Choroid plexus epithelial cell (primary cell): ENCODE measurements at places on chromosomes 2 and 18.

GRCh38 chr2:172177996-172178395 lies 75.3 kb upstream of the DLX2 start:
- no peak for DNase-seq

DNA sequence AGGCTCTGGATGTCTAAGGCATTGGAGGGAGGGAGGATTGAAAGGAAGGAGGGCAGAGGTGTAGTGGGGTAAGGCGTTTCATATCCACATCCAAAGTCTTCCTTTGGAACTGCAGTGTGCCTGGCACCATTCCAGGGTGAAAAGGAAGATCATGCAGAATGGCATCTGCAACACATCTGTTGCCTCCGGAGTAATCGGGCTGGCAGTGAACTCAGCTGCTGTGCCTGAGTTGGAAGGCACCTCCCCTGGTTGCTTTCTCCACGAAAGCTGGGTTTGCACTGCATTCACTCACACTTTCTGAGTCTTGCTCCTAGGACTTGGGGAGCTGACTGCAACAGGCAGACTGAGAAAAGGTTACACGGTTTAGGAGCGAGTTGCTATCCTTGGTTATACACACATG lies 30.3 kb upstream of the SEC11C start:
- DNase-seq: no peak

GRCh38 chr2:158965641-158966040 lies 2.8 kb upstream of the TANC1 start:
- DNase-seq: peak; percentile 43

DNA sequence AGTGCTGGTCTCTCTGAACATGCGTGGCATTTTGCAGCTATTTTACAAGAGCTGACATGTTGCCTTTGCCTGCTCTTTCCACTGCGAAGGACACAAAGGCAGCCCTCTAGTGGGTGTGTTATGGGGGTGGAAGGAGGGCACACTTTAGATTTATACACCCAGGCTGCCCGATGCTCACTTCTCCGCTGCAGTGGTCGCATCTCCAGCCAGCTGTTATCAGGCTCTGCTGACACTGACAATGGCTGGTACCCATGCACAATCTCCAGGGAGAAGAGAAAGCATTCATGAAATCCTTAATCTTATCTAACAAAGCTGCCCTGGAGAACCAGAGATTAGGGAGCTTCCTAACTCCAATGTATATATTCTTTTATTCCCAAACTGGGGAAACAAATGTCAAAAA lies 113.5 kb downstream of the EPHA4 start:
- no peak for DNase-seq

- DNase-seq: peak; percentile 92
These were observed 65.7 kb downstream of the MCFD2 start for GRCh38 chr2:46849721-46850556.

GRCh38 chr2:187615364-187615763 lies 61.1 kb upstream of the TFPI start:
- DNase-seq: peak; percentile 73

DNA sequence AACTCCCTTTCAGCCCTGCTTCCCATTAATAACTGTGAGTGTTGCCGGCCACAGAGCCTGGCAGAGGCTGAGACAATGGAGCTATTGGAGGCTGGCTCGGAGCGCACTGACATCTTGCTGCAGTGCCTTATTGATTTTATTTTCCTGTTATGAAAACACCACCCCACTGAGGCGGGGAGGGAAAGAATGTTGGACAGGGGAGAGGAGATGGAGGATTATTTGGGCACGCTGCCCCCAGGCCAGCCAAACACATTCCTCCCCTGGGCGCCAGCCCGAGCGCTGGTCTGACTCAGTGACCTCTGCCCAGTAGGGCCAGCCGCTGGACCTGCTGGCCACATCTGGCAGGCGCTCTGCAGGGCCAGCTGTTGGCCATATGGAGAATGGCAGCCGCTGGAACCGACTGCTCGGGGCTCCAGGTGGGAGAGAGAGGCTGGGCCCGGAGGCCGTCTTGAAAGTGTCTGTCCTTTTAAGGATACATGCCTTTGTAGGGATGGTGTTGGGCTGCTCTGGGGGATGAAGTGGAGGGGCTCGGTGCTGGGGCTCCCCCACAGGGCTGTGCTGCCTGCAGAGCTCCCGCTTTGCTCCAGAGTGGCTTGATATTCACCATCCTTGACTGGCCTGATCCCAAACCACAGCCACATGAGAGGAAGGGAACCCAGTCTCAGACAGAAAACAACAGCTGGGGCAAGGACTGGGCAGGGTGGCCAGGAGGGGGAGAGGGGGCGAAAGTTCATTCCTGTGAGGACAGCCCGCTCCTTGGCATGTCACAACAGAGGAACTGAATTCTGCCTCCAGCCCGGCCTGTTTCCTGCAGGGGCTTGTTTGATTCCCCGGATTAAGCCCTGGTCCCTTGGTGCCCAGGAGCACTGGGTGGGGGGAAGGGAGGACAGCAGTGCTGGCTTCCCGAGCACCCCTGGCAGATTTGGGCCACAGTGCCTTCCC lies 179.0 kb downstream of the KLHL29 start:
- DNase-seq: peak; percentile 57

DNA sequence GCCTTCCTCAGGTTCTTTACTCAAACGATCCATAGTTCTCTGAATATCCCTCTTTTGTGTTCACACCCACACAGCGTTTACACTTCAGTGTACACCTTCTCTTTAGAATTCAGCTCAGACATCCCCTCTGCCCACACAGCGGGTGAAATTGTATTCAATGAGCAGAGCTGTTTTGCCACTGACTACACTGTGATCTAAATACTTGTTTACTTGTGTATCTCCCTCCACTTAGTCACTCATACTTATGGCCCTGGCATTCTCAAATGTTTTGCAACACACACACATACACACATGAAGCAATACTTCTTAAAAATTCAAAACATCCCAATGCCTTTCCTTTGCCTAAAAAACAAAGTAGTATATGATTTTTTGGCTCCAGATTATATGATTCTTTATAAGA lies 297.1 kb downstream of the TMX3 start:
- peak; percentile 78 for DNase-seq

DNA sequence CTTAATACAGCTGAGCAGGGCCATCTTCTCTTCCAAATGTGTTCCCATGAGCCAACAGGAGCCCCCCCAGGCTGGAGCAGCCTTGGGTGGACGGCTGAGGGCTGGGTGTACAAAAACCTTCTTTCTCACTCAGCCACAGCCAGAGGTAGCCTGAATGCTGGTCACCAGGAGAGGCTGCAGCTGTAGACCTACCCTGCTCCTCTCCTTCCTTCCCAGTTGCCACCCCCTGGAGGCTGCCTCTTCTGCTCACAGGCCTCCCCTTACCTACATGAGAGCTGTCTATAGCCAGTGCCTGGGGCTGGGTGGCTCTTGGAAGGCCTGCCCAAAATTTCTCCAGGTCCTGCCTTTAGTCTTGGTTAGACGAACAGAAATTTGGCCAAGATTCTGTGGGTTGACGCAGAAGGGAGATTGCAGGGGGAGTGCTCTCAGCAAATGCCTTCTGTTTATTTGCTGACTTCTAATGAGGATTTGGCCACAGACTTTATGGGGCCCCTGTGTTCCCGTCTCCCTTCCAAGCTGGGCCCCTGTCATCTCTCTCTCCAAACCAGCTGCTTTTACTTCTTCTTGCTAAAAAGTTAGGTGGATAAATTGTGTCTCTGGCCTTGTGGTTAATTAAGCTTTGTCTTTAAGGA lies 18.3 kb downstream of the CELF4 start:
- DNase-seq: no peak

DNA sequence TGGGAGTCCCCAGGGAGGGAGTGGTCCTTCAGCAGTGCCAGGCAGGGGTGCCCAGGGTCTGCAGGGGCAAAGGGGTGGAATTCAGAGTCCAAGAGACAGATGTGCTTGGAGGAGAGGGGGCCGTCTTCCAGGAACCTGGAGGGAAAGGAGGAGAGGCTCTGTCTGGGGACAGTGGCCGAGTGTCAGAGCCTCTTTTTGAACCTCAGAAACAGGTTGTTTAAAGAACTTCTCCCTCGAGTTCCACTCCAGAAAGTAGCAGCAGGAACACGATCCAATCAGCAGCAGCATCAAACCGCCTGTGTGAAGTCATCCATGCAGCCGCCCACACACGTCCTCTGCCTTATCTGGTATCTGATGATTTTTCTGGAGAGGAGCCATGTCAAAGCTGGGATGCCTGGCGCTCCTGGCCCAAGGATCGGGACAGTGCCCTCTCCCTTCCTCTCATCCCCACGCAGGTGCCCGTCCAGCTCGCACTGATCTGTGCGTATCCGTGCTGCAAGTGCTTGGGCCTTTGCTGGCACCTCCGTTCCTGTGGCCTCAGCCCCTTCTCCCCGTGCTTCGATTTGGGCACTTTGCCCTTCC lies 205.1 kb downstream of the NDUFA10 start:
- peak; percentile 3 for DNase-seq

DNA sequence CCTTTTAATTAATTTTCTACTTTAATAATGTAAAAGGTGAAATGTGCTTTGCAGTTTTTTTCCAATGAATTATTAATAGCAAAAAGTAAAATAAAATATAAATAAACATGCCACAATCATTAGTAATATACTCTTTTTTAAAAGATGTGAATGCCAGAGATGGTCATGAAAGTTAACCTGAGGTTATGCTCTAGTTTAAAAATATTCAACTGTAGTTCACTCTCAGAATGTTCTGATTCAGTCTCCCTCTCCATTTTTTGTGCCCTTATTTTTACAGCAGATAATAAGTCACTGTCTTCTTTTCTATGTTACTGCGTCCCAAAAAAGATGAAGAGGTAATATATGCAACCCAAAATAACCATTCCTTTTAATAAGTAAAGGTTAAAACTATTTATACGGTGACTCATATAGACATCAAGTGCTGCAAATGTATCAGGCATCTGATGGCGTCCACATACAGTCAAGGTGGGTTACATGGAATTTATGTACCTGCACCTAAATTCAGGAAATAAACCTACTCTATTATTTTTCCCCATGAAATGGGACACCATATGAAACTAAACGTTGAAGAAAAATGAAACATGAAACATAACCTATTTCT lies 153.6 kb upstream of the ZNF804A start:
- DNase-seq: no peak

DNA sequence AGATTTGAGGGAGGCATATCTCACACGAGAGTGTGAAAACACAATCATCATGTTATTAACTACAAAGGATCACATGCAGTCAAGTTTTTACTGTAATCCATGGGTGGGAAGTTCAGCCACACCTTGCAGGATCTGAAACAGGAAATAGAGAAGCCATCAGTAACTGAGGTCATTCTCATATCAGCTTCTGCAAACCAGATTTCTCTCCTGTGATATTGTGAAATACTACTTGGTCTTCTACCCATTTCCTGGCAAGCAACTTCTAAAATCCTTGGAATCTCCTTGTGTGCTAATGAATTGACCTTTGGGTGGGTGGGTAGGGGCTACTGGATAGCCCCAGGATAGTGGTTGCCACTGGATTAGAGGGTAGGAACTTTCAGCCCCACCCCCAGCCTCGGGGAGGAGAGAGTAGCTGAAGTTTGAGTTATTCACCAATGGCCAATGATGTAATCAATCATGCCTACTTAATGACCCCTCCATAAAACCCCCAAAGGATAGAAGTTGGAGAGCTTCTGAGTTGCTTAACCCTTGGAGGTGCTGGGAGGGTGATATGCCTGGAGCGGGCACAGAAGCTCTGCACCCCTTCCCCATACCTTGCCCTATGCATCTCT lies 25.6 kb upstream of the TGIF1 start:
- no peak for DNase-seq

GRCh38 chr2:212958757-212959295 lies 192.6 kb downstream of the IKZF2 start:
- DNase-seq: peak; percentile 34

DNA sequence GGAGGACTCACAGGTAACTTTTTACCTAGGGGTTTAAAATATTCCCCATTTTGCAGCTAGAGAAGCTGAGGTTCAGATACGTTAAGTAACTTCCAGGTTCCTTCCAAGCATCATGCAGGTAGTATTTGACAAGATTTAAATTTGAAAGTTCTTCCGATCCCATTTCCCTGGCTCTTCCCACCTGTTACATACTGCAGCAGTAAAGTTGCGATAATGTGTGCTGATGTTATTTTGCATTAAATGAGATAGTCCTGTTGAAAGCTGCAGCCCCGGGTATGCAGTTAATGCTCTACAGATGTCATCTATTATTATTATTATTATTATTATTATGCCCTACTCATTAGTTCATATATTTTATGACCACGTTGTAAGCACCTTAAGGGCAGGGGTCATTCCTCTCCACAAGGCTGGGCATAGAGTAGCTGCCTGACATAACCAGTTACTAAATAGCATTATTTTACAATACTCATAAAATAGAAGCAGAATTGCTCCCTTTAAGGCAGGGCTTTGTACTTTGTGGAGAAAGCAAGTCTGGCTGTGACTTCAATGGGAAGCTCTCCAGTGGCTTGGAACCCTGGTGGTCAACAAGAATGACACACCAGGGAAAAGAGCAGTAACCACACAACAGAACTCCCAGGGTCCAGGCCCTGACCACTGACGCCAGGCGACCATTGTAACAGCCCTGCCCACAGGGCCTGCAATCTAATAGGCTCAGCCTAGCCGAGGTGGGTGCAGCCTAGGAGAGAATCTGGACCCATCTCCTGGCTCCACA lies 112.0 kb upstream of the STPG4 start:
- peak; percentile 16 for DNase-seq

GRCh38 chr2:67456428-67456827 lies 59.3 kb downstream of the ETAA1 start:
- no peak for DNase-seq

- DNase-seq: peak; percentile 17
These were observed 41.8 kb downstream of the RAPGEF4 start for GRCh38 chr2:172777431-172777830.

DNA sequence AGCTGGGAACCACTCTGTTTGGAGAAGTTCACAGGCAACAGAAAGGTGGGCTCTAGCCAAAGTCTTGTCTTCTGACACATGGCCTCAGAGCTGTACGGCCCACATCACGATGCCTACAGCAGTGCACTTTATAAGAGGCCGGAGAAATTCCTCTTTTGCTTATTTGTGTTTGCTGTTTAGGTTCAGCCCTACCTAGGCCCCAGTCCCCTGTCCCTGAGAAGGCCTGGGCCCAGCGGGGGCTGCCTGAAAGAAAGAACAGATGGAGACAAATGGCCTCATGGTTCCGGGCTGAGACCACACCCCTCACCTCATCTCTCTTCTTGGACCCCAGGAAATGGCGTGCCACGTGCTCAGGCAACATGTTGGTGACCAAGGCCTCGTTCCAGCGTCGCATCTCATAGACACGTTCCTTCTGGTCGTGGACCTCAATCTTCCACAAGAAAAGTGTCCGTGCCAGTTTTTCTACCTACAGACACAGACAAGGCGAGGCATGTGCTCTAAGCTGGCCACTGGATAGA lies 30.9 kb downstream of the CENPO start:
- no peak for DNase-seq

DNA sequence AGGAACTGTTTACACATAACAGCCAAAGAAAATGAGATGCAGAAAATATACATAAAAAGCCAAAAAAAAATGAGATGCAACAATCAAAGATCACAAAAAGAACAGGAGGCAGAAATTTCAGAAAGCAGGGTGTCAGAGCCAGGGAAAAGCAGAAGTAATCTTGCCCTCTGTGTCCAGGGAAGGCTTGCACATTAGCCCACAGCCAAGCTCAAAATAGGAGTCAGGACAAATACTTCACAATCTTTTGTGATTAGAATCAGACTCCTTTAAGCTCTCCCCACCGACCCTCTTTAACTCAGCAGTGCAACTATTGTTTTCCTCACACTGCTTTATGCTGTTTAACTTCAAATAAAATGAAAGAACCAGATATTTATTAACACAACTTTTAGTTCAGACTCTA lies 34.6 kb downstream of the IAH1 start:
- DNase-seq: no peak
